ENCODE measurements at places on chromosomes 2 and 18.

GRCh38 chr18:76046221-76046620, 448.8 kb downstream of the ZNF516 start:
- DNase-seq, result no peak

GRCh38 chr2:27282892-27283291, 663 bp downstream of the TRIM54 start:
- DNase-seq, result no peak

GRCh38 chr2:65710779-65711295, 278.4 kb upstream of the SPRED2 start:
- DNase-seq, result no peak

- no peak for DNase-seq
Observed at GRCh38 chr2:233416199-233416598, 61.9 kb downstream of the DGKD start.

GRCh38 chr2:152499896-152500735, 165.1 kb downstream of the FMNL2 start:
- no peak for DNase-seq

DNA sequence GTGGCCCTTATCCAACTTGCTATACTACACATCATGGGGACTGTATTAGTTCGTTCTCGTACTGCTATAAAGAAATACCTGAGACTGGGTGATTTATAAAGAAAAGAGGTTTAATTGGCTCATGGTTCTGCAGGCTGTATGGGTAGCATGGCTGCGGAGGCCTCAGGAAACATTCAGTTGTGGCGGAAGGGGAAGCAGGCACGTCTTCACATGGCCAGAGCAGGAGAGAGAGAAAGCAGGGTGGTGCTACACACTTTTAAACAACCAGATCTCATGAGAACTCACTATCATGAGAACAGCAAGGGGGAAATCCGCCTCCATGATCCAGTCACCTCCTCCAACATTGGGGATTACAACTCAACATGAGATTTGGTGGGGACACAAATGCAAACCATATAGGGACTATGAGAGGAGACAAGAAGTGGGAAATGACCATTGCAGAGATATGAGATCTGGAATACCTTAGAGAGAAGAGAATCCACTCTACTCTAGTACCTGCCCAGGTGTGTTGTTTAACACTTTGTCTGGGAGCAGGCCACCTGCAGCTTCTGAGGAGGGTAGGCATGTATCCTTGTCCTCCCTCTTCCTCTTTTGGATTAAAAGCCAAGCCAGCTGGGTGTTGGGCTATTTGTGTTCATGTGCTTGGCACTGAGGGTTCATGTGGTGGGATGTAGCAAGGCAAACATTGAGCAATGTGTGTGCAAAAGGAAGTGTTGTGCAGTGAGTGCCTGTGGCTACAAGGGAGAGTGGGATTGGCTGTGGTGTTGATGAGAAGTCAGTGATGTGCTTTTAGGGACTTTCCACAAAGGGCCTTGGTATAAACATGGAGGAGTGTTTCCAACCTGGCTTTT, 22.8 kb downstream of the TTLL4 start:
- DNase-seq, result peak; percentile 22

DNA sequence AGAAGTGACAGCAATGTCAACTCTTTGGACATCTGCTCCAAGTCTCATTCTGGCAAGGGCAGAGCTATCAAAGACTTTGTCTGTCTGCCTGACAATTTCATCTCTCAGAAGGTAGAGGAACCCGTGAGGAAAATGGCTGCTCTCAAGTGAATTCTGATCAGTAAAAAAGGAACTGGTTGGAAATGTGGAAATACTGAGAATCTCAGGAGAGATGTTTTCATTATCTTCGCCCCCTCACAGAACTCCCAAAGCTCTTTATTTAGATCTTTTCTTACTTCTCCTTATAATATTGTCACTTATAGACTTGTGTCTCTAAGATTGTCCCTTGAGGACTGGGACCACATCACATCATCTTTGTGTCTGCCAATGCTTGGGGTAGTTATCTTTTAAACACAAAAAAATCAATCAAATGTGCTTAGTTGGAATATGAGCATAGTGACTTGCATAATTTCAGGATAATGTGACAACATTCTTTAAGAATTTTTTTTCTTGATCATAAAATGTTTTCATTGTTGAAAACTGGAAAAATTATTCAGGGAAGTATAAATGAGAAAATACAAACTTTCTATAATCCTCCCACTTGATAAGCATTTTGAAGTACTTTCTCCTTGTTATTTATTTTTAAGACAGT, 68.2 kb upstream of the ITGB6 start:
- DNase-seq, result no peak

DNA sequence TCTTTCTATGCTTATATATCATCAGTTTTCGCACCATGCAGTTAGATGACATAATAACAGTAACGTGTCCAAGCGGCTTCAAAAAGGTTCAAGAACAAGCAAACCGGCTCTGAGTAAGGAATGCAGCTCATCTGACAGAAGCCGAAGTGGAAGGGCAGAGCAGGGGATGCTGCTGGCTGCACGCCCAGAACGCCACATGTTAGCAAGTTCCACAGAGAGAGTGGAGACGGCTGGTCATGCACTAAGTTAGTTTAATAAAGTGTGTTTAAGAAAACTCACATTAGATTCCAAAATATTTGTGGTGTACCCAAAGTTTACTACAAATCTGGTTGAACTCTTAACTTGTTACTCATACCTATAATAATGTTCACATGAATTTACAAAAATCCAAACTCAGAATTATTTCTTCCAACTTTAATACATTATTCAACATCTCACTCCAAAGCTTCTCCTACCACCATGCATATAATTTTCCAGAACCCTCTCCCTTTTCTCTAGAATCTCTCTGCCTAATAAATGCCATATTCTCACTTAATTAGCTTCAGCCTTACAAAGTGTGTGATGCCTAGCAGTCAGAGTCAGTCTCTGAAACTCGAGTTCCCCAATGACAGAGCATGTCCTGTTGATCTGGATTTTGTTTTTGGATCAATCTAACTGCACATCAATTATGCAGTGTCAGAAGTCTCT, 170.0 kb downstream of the DNAH7 start:
- peak; percentile 98 for DNase-seq
